ENCODE measurements at places on chromosomes 12 and 14.

GRCh38 chr14:23441076-23441475 lies 5.6 kb upstream of the MYH7 start:
- DNase-seq: no peak

GRCh38 chr12:112456029-112456428 lies 37.3 kb downstream of the PTPN11 start:
- DNase-seq: no peak

DNA sequence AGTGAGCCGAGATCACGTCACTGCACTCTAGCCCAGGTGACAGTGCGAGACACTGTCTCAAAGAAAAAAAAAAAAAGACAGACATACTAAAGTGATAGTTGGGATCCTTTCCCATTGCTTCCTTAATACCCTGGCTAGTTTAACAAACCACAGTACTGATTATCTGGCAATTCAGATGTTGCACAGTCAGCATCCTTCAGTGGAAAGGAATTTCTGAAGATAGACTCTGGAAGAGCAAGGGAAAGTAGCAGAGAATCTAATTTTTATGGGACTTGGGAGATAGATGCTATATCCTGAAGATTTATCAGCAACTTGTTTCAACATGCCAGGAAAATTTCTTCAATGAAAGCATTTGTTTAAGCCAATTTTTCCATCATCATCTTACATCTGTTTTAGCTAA lies 6.5 kb upstream of the PPFIBP1 start:
- DNase-seq: no peak

DNA sequence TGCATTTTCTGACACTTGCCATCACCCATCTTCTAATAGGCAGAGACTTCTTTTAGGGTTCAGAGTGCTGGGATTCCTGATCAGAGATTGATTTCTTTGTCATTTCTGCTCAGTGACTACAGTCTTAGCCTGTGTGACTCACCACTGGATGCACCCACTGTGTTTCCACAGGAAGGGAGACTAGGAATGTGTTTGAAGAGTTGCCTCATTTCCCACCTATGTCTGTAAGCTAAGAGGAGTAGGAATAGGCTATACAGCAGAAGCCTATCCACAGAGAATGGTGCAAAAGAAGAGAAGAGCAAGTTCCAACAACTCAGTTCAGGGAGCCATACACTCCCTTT lies 60.2 kb upstream of the ACTN1 start:
- DNase-seq: no peak

GRCh38 chr12:131250028-131250950 lies 296.6 kb downstream of the ADGRD1 start:
- no peak for DNase-seq

GRCh38 chr14:58145936-58146335 lies 6.1 kb downstream of the ARMH4 start:
- DNase-seq: no peak

- no peak for DNase-seq
These were observed 85.5 kb upstream of the PTPRB start for GRCh38 chr12:70722584-70723343.

GRCh38 chr14:102323102-102323501 lies 3.6 kb downstream of the ZNF839 start:
- no peak for DNase-seq

DNA sequence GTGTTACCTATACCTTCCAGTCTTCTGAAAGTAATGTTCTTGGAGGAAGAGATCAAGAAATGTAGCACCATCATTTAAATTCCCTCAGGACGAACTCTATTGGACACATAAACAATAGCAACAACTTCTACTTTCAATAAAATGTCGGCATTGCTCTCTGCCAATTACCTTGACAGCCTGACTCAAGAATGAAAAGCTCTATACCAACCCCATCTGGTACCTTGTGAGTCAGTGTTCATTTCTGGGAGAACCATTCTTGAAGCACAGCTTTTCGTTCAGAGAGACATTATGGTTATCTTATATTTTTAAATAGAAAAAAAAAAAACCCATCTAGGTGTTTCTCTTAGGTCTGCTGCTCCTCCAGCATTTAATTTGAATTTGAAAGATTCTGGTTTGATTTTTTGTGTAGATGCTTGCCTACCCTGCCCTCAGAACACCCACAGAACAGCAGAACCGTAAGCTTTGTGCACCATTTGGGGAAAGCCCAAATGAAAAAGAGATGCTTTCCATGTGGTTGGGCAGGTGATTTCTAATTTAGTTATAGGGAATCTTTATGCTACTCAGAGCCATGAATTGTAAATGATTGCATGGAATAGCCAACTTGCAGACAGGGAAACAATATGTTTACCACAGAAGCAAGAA lies 156.0 kb downstream of the SAMD4A start:
- DNase-seq: no peak

GRCh38 chr12:93571925-93572711 lies at the start of gene SOCS2:
SOCS2 (plus strand) TSS chr12:93572675; CDS start chr12:93572898, 223 bp downstream.
- peak; percentile 29 for DNase-seq

DNA sequence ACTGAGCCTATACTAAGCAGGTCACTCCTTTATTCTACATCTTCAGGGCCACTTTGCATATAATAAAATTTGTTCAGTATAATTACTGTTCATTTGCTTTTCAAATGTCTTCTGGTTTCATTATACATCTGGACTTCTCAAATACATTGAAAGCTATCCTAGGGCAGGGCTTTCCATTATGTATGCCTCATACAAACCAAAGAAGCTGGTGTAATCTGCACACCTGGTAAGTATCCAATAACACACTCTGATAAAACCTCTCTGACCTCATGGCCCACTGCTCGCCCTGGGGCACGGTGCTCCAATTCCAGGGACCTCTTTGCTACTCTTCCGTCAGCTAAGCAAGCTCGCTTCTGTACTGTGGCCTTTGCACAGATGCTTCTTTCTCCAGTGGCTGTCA lies 21.9 kb upstream of the ISM2 start:
- no peak for DNase-seq

DNA sequence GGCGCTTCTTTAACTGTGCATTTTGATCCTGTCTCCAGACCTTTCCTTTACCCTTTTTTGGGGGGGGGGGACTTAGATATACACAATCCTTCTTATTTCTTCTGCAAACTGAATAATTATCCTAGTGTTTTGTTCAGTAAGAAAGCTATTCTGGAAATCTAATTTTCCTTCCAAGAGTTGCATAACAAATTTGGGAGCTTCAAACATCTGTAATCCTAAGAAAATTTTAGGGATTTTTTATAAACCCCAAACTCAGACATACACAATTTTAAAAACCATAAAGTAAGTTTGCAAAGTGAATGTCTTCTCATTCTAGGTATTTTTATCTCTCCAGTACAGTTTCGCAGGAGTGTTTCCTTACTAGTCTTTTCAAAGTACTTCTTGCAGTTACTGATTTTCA lies 182.7 kb upstream of the E2F7 start:
- DNase-seq: no peak

DNA sequence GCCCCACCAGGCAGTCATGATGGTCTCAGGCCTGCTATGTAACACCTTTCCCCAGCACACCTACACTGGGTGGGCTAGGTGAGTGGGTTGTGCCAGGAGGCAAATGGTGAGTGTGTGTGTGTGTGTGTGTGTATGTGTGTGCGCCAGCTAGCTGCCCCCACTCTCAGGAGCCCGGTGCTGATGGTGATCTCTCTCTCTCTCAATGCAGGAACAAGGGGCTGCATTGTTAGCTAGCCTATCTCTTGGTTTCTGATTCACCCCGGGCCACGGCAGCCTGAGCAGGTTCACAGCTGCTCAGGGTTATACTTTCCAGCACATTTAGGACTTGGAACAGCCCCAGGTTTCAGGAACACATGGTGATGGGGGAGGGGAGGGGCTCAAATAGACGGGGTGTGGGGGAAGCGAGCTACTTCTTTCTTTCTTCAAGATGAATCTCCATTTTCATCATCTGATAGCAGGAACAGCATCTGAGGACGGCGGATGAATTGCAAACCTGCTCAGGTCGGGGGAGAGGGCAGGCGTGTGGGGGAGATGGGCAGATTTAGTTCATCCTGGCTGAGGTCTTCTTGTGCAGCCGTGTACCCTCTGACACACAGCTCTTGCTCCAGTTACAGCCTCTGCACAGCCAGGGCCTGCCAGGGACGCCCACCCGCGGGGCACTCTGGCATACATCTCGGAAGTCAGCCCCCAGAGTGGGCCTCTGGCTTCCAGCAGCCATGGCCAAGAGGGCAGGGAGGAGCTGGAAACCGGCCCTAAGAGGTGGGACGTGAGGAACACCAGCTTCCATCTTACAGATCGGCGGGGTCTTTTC lies 137.6 kb downstream of the ZFP36L1 start:
- no peak for DNase-seq

DNA sequence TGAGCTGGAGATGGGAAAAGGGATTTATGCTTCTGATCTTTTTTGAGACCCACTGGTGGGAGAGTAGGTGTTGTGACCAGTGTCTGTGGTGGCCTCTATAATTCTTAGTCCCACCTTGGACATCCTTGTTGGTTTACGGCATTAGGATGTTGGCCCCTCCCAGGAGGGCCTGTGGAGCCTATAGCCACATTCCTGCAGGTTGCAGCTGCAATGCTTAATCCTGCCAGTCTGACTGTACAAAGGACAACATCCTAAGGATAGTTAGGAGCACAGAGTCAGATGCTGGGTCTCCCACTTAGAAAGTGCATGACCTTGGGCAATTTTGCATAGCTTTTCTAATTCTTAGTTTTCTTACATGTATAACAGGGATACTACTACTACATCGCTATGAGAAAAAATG lies 150.9 kb upstream of the SLC38A2 start:
- no peak for DNase-seq

DNA sequence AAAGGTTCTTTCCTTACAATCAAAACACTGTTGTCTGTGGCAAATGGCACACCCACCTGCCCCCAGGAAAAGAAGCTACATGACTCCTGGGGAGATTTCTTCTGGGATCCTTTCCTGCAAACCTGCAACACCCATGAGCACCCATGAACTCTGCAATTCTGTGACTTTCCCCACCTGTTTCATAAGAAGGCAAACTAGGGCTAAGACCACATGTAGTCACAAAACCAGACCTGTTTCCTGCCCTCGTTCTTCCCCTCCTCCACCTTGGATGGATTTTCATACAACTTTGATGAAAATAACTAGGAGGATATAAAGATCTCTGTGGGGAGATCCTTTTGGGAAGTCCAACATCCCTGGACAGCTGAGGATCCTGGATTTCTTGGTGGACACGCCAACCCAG lies 1084.7 kb downstream of the BCL11B start:
- DNase-seq: no peak

DNA sequence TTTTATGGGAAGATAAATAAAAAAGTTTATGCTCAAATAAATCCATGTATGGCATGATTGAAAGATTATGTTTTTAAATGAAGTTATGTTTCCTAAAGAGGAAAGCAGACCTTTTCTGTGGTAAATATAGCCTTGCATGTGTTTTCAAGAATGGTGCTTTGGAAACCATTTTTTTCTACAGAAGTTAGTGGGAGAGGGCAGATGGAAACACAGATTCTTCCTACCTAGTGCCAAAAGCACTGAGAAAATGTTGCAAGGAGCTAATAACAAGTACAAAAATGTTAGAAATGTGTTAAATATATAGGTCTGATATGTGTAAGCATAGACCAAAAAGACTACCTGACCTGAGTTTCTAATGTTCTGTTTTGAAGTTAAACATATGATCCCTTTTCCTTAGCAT lies 24.3 kb downstream of the TECPR2 start:
- DNase-seq: no peak

DNA sequence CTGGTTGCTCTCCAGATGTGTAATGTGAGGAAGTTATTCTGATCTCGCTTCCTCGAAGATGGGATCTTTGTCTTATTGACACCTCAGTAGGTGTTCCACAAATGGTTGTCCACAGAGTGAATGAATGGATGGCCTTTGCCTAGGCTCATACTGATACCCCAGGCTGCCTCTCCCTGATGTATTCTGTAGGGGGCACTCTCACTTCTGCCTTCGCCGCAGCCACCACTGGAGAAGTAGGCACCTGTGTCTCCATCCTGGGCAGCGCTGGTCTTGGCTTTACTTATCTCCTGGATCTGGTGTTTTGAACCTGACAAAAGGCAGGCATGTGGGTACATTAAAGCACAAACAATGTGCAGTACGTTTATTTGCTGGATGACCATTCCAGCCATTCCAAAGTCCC lies 82.1 kb downstream of the ZFP36L1 start:
- no peak for DNase-seq

DNA sequence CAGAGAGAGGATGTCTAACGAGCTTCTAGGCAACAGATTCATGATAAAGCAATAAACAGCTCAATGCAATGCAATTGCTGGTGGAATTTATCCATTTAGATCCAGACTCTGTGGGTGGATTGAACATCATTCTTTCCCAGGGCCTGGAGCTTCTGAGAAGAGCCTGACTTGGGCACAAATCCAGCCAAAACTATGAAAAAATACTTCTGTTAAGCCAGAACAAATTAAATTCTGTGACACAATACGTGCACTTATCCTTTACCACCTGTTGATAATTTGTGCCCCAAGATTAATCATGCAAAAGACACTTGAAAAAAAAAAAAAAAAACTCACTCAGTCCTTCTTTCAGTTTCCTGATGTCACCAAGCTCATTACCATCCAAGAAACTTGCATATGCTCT lies 446.0 kb upstream of the DCN start:
- no peak for DNase-seq

- DNase-seq: no peak
These were observed 159.2 kb downstream of the NRXN3 start for GRCh38 chr14:78329371-78329770.

DNA sequence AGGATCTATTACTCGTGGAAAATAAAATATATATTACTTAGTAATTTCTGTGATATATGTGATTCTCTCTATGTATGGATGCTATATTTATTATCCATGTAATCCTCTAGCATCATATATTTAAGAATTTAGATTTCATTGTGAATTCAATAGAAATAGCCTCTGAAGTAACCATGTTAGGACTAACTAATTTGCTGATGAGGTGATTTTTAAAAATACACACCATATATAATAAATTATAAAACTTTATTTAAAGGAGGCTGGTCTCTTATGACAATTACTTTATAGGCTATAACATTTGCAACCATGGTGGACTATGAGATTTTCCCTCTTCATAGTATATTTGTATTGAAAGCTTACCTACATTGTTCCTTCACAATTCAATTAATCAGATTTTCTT lies 424.9 kb upstream of the MGAT4C start:
- no peak for DNase-seq

GRCh38 chr14:87979689-87980088 lies 13.3 kb downstream of the GALC start:
- no peak for DNase-seq

DNA sequence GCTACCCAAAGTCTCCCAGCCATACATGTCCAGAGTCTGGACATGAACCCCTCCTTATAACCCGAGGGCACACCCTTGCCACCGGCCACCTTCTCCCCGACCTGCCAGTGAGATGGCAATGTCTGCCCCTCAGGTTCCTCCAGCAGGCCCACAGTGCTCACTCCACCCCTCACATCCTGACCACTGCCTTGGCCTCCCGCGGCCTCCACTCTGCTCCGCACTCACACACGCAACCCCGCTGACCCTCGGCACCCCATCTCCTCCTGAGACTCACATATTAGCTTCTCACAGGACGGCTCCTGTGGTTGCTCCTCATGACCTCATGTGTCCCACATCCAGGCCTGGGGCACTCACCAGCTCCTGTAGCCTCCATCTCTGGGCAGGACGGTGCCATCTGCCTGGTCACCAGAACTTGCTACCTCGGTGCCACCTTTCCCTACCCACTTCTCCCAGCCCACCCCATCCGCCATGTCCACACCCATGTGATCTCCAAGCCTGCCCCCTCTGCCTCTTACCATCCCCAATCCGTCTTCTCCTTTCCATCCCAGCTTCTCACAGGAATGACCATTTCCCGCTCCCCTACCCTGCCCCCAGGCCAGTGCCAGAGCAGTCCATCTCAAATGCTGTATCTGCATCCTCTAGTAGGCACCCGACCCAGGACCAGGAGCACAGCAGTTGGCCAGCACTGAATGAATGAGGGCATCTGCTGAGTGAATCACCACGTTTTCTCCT lies 198.6 kb upstream of the DIO3 start:
- DNase-seq: no peak

- DNase-seq: no peak
These were observed at the start of gene SALL2 for GRCh38 chr14:21525962-21526671. SALL2 (minus strand) TSS chr14:21526346; CDS start chr14:21526127, 219 bp downstream.

Measured in T-helper 17 cell (primary cell).